ENCODE measurements at places on chromosomes 4 and X.

GRCh38 chrX:39802354-39802753, 295.4 kb downstream of the BCOR start:
- DNase-seq: no peak

DNA sequence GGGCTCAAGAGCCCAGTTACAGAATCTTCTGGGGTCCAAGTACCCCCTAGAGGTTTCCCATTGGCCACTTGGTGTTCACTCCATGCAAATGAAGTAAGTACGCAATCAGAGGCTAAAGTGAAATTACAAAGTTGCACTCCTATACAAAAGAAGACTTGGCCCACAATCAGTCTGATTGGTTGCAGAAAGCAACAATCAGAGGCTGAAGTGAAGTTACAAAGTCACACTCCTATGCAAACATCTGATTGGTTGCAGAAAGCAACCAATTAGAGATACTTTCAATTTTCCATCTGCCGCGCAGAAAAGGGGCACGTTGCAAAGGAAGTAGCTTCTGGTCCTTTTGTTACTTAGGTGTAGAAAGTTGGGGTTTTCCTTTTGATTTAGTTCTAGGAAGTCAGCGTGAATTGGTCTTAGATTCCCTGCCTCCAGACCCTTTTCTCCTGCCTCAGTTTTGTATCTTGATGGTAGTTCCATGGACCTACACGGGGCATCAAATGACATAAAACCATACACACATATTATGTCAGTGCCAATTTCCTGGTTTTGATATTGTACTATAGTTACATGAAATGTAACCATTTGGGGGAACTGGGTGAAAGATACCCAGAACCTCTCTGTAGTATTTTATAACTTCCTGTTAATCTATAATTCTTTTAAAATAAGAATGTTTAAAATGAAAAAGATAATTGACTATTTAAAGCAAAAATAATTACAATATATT, 12.4 kb upstream of the PIN4 start:
- DNase-seq: peak; percentile 9

- no peak for DNase-seq
Measured at GRCh38 chr4:133014473-133015135, 134.5 kb upstream of the PCDH10 start.

DNA sequence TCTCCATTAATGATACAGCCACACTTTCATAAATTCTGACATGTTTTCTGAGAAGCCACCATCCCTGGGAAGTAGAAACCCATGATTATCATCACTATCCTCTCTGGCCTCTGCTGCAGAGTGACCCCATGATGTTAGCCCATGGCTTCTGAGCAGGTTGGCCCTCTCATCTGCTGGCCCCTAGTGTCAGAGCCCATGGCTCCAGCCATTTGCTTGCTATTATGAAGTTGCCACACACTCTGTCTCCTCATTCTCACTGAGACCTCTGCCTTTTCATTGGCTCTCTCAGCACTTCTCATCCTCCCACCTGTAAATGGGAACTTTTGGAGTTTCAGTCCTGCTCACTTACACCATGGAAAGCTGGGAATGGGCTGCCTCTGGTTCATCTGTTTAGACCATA, 192.7 kb downstream of the GASK1B start:
- DNase-seq: no peak

- DNase-seq: no peak
Measured at GRCh38 chr4:94530073-94530472, 78.3 kb downstream of the PDLIM5 start.

GRCh38 chrX:19889582-19890342, 2.4 kb upstream of the SH3KBP1 start:
- peak; percentile 31 for DNase-seq

GRCh38 chrX:48086082-48086481, 14.6 kb upstream of the ZNF630 start:
- no peak for DNase-seq

DNA sequence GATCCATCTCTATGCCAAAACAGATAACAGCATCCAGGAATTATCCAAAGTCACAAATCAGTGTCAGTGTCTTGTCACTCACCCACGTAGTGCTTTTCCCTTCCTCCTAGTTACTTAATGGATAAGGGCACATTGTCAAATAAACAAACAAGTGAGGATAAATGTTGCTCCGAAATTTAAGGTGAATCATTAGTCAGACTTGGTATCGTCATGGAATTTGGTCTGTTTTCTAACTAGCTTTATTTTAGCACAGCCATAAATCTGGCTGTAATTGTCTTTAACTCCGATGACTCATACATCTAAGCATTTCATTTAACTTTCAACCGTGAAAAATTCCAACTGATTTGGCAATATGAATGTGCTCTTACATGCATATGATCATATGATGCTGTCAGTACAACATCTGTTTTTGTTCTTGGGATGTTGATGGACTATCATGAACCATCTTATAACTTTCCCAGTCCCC, 83.3 kb downstream of the SNCA start:
- DNase-seq: no peak

DNA sequence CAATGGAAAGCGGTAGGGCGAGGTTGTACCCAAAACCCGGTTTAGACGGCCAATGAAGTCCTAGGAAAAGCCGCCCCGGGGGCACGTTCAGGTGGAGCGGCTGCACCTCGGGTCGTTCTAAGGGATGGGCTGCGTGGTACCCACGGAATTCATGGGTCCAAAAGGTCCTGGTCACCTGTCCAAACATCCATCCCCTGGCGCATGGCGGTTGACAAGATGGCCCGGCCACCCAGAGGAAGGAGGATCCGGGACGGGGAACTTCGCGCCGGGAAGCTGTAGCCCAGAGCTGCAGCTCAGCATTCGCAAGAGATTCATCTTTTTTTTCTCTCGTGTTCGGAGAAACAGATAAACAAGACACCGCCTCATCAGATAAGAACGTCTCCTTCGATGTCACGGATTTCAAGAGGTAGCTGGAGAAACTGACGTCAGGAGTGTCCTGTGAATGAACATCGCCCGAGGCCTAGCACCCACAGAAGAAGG, 10.9 kb downstream of the PITX2 start:
- no peak for DNase-seq

DNA sequence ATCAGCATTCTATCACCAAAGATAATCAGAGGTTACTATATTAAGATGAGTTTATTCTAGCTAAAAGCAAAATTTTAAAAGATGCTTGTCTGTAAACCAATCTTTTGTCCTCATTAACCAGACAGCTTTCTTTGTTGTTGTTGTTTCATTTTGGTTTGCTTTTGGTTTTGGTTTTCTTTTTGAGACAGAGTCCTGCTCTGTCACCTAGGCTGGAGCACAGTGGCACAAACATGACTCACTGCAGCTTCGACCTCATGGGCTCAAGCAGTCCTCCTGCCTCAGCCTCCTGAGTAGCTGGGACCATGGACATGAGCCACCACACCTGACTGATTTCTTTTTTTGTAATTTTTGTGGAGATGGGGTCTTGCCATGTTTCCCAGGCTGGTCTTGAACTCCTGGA, 102.9 kb downstream of the COX18 start:
- no peak for DNase-seq

DNA sequence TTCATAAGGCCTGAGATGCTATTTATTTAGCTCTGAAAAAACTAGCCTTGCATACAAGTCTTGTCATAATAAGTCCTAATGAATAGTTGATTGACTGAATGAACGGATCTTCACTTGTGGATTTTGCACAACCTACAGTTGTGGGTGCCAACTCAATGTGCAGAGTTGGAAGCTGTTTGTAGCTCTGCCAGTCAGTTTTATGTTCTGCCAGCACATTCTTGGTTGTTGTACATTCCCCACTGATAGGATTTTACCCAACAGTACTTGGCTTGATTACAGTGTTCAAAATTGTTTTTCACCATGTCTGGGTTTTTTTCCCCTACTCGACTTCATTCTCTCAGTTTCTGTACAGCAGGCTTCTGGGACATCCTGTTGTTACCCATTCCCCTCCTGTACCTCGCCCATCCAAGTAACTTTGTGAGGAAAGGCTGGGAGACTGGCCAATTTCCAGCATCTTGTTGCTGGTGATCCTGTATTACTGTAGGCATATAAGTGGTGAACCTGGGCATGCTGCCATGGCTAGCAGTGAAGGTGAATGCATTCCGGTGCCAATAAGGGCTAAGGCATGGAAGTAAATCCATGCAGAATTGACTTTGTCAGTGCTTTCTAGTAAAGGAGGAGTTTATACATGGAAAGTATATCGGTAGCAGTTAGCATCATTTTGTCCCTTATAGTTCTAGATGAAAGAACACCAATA, 22.8 kb downstream of the IL1RAPL1 start:
- DNase-seq: no peak

- DNase-seq: no peak
Measured at GRCh38 chr4:186161138-186161537, 30.2 kb upstream of the CYP4V2 start.

DNA sequence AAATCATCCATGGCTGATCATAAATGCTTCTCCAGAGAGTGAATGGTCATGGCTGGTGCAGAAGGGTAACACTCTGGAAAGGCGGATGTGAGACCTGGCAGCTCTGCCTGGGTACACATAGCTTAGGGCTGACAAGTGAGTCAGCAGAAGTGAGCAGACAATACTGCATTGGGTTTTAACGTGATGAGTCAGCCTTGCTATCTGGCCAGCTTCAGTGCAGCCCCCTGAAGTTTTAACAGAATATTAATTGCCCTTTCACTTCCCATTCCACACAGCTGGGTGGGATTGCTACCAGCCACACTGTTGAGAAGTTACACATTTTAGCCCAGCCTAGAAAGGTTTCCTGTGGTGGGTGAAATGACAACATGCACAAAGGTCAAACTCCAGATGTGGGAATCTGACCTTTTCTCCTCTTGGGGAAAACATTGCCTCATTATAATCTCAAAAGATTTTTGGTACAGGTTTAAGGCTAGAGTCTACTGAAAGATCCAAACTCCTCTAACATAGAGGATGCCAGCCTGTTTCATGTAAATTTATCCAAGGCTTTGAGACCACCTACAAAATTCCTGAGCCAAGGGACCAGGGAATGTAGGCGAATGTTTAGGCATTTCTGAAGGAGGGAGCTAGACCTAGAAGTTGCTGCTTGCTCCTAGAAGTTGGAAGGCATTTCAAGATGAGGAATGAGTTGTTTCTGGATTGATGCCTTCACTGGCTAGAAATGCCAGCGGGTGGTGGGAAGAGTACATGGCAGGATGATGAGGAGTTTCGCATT, 230.3 kb upstream of the PGRMC2 start:
- no peak for DNase-seq
